Upper lobe of right lung (tissue), 1 donor: ENCODE measurements at places on chromosomes 2 and 18. TPM values are rescaled to one million over a fixed set of nuclear protein-coding genes. Genes with fewer than 3 reads are reported as not detected.

DNA sequence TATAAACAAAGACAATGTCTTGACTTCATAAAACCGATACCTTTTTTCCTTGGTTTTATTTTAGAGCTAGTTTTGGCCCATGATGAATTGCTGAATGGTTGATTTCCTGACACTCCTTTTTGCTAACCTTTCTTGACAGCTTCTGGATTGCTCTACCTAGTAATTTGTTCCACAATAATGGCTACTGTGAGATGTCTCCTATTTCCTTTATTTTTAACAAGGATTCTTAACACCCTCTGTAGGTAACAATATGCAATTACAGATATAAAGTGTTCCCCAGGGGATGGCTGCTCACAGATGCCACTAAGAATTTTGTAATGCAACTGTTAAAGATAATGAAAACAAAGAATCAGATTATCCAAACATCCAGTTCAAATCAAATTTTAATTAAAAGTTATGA is 100.8 kb upstream of the ATP5MC3 start:
- H3K4me3 ChIP-seq, result no peak overlapping the region
- H3K27ac ChIP-seq, result no peak overlapping the region
- no peaks in the 10 kb centered on the region for H3K4me1 ChIP-seq
- DNase-seq, result no peak
- no peaks in the 10 kb centered on the region for H3K27me3 ChIP-seq

GRCh38 chr2:140186313-140186712 is 1406.1 kb upstream of the NXPH2 start:
- H3K4me3 ChIP-seq, result no peak overlapping the region
- no peaks in the 10 kb centered on the region for H3K4me1 ChIP-seq
- no peaks in the 10 kb centered on the region for H3K27me3 ChIP-seq
- DNase-seq, result no peak
- H3K36me3 ChIP-seq, result no peaks in the 10 kb centered on the region
- H3K27ac ChIP-seq, result no peak overlapping the region

DNA sequence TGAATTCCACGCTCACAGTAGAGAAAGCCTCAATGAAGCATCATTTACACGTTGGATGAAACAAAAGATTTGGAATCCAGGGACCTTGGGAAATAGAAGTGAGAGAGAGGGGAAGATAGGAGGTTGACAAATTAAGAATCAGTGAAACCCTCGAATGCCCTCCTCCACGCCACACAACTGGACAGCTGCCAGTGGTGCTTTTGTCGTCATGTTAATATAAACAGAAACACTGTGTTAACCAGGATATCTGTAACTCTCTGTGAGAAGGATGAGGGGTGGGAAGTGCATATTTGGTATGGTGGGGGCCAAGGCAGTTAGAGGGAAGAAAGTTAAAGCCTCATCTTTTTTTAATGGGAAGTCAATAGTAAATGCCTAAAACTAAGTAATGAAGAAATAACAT is 108.7 kb downstream of the GFPT1 start:
- no peak overlapping the region for H3K27ac ChIP-seq
- no peaks in the 10 kb centered on the region for H3K27me3 ChIP-seq
- no peaks in the 10 kb centered on the region for H3K4me1 ChIP-seq
- DNase-seq, result no peak
- H3K4me3 ChIP-seq, result no peak overlapping the region

GRCh38 chr2:29761278-29761677 is 160.1 kb downstream of the ALK start:
- H3K36me3 ChIP-seq, result no peaks in the 10 kb centered on the region
- no peak overlapping the region for H3K27ac ChIP-seq
- no peaks in the 10 kb centered on the region for H3K27me3 ChIP-seq

DNA sequence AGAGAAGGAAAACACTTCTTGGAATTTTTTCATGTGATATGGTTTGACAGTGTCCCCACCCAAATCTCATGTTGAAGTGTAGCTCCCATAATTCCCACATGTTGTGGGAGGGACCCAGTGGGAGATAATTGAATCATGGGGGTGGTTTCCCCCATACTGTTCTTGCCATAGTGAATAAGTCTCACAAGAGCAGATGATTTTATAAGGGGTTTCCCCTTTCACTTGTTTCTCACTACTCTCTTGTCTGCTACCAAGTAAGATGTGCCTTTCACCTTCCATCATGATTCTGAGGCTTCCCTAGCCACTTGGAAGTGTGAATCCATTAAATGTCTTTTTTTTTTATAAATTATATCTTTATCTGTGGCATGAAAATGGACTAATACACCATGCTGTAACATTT is 250.7 kb downstream of the LPIN1 start:
- no peak for DNase-seq
- no peaks in the 10 kb centered on the region for H3K27me3 ChIP-seq
- no peaks in the 10 kb centered on the region for H3K36me3 ChIP-seq
- no peak overlapping the region for H3K4me3 ChIP-seq
- H3K27ac ChIP-seq, result no peak overlapping the region

- H3K27me3 ChIP-seq, result no peaks in the 10 kb centered on the region
- H3K4me3 ChIP-seq, result no peak overlapping the region
- H3K4me1 ChIP-seq, result no peaks in the 10 kb centered on the region
- DNase-seq, result no peak
- H3K36me3 ChIP-seq, result peaks cover 55% of the 10 kb centered on the region
Measured at GRCh38 chr2:190910341-190911136, 29.9 kb downstream of the GLS start.

DNA sequence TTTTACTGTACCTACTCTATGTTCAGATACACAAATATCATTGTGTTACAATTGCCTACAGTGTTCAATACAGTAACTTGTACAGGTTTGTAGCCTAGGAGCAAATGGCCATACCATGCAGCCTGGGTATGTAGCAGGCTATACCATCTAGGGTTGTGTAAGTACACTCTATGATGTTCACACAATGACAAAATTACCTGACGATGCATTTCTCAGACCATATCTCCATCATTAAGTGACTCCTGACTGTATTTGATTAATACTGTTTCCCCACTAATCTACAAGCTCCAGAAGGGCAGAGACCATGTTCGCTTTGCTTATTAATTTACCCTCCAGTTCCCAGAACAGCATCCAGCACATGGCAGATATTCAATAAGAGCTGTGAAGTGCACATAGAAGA is 372.2 kb downstream of the METTL4 start:
- DNase-seq, result no peak
- no peaks in the 10 kb centered on the region for H3K27me3 ChIP-seq
- no peak overlapping the region for H3K27ac ChIP-seq
- H3K4me1 ChIP-seq, result no peaks in the 10 kb centered on the region
- no peak overlapping the region for H3K4me3 ChIP-seq

DNA sequence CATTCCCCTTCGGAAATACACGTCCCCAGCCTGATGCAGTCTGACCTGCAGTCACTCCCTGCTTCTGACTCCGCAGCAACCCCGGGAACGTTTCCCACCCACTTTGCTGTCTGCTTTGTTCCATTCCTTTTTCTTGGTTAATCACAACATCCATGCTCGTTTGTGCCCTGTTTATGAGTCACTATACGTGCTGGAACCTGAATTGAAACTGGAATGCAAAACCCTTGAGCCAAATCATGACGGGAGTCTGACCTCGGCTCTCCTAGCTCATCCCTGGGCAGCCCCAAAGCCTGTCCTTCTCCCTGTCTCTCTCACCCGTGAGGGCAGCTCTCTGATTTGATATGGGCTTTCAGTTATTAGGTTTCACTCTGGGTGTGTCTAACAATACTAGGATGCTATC is 57.1 kb upstream of the RNF152 start:
- H3K4me1 ChIP-seq, result no peaks in the 10 kb centered on the region
- no peak for DNase-seq
- no peak overlapping the region for H3K27ac ChIP-seq
- no peak overlapping the region for H3K4me3 ChIP-seq

DNA sequence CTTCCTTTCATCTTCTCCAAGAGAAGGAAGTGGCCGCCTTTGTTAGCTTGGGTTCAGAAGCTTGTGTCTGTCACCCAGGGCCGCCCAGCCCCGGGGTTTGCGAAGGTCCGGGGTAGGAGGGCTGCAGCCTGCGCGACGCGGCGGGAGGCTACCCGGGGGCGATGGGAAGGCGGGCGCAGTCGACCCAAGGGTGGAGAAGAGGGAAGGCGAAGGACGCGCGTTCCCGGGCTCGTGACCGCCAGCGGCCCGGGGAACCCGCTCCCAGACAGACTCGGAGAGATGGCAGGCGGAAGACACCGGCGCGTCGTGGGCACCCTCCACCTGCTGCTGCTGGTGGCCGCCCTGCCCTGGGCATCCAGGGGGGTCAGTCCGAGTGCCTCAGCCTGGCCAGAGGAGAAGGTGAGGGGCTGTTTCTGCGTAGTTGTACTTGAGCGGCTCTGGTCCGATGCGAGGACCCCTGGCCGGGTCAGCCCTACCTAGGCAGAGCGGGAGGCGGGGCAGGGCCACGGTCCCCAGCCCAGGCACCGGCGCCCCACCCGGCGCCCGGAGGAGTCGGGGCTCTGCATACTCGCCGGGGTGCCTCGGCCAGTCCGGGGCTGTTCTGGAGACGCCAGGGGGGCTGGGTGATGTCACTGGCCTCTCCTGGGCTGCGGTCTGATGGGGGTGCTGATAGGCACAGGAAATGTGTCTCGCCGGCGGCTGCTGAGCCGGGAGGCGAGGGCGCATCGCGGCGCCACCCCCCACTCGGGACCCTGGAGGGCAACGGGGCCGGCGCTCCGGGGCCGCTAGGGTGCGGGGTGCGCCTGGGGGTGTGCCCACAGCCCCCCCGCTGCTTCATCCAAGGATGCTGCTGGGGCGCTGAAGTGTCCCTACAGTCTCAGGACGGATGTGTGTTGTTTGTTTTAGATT is at the start of gene QPCT:
QPCT (plus strand) TSS at position 178 of the 909 bp plus-strand sequence; CDS start at position 280, 102 bp downstream.
- H3K27ac ChIP-seq, result peak within 1 kb of the TSS; percentile 38
- H3K4me3 ChIP-seq, result peak within 1 kb of the TSS; percentile 67
- H3K36me3 ChIP-seq, result no peaks in the 10 kb centered on the region
- DNase-seq, result peak; percentile 78
- no peaks in the 10 kb centered on the region for H3K27me3 ChIP-seq

DNA sequence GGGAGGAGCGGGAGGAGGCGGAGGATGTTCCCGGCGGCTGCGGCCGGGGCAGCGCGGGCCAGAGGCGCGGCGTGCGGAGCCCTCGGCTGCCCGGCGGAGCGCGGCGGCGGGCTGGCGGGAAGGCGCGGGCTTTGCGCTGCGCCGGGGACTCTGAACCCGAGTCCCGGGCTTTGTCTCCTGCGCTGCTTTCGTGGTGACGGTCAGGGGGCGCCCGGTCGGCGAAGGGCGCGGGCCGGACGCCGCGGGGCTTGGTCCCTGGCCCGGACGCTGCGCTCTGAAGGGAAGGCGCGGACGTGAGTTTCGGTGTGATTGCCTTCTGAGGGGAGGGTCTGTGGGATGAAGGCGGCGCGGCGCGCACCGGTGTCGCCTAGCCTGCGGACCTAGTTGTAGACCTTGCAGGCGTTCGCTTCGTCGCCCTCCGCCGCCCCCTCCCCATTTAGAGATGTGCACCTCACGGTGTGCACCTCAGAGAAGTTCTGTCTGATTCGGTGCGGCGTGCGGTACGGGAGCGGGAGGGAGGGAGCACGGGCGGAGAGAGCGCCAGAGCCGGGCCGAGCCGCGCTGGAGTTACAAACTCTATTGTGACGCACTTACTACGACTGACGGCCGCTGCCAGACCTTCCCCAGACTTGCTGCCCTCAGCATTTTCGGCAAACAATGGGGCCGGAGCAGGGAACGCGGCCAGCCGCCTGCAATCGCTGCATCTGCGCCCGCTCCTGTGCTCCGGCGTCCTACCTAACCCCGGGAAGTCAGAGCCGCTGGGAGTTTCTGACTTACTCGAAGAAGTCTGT is 2.1 kb downstream of the BCL2L11 start:
- H3K4me1 ChIP-seq, result peaks cover 29% of the 10 kb centered on the region
- H3K4me3 ChIP-seq, result peak overlapping the region; percentile 91
- peaks cover 4% of the 10 kb centered on the region for H3K27me3 ChIP-seq

DNA sequence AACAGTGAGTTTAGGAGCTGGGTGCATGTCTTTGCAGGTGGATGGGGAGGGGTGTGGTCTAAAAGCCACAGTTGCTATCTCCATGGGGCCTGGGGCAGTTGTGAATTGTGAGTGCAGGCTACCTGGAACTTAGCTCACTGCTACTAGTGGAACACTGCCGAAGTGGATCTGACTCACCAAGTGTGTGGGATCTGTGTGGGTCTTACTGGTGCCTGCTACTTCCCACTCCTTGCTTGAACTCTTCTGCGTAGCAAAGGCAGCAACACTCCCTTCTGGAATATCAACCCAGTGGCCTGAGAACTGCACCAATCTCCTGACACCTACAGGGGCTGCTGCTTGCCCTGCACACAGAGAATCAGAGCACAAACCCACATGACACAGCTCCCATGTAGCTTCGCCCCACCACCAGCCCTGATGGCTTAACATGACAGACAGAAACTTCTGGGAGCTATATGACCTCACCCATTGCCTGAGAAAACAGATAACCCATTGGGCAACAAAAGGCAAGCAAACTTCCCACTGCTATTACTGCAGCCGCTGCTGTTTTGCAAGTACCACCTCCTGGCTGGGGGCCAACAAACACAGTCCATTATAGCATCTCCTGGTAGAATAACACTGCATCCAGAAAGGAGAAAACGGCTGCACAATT is 455.1 kb upstream of the DDX18 start:
- H3K27me3 ChIP-seq, result no peaks in the 10 kb centered on the region
- DNase-seq, result no peak
- H3K36me3 ChIP-seq, result no peaks in the 10 kb centered on the region
- no peak overlapping the region for H3K4me3 ChIP-seq

DNA sequence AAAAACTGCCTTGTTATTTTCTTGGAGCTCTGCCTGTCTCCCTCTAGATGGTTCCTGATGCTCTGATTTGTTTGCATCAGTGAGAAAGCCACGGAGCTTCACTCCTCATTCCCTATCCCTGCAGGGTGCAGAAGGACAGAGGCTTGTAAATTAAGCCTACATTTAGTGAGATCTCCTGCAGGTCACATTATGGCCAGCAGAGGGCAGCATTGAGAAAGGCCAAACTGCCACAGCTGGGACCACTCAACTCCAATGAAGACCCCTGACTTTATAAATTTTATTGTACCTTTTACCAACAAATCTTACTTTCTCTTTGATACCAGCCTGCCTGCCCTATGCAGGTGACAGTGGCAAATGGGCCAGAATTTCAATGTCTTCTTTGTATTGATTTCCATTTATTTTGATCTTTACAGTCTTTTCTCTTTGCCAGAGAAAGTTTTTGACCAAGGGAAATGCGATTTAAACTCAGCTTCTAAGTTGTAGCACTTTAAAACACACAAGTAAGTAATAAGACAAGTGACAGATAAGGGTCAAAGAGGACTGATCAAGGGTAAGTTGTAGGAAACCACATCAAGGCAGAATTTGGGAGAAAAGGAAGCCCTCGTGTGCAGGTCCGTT is 1029.1 kb upstream of the KLHL29 start:
- H3K4me1 ChIP-seq, result no peaks in the 10 kb centered on the region
- no peak for DNase-seq
- H3K4me3 ChIP-seq, result no peak overlapping the region
- no peak overlapping the region for H3K27ac ChIP-seq
- H3K27me3 ChIP-seq, result no peaks in the 10 kb centered on the region

The NMUR1 gene
- total RNA-seq, result 5.8 TPM

The GPR45 gene
- not detected for total RNA-seq

The UGT1A1 gene
- total RNA-seq, result not detected

The GCG gene
- total RNA-seq, result not detected

The CXCR2 gene
- total RNA-seq, result 9.0 TPM

The TBR1 gene
- not detected for total RNA-seq

The UXS1 gene
- 64.8 TPM for total RNA-seq

The PTPN18 gene
- total RNA-seq, result 67.8 TPM

The TTL gene
- total RNA-seq, result 45.4 TPM

The FNDC4 gene
- 2.0 TPM for total RNA-seq

The G6PC2 gene
- total RNA-seq, result not detected
